ENCODE measurements at places on chromosomes 16 and 17. TPM values are rescaled to one million over a fixed set of nuclear protein-coding genes. Genes with fewer than 3 reads are reported as not detected.

DNA sequence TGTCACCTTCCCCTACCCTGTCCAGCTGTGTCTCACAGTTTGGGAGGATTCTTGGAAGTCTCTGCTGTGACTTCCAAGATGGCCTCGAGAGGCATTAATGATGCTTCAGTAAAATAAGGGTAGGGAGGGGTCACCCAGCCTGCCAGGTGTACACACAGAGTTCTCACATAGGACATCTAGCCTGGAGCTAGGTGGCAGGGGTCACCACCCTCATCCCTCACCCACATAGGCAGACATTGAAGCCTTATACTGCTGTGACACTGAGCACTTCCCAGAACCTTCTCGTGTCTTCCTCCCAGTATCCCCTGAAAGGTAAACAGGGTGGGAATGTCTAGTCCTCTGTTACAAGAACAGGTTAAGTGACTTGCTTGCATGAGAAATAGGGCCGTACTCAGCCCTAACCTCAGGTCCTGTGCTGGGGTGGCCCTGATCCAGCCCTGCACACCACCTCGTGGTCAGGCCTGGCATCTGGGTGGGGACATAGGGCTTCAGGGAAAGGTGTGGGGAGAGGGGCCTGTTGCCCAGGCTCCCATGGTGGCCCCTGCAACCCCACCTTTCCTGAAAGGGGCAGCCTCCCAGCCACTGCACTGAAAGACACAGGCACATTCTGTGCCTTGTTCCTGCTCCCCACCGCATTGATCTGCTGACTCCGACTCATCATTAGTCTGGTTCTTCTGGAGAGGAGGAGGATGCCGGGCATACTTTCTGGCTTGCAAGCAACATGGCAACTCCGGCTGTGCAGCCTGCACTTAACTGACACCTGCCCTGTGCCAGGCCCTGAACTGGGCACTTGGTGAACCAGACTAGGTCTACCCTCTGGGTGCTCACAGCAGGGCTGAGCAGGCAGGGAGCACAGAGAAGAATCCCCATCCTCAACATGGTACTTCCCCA is 3.6 kb upstream of the MMP15 start:
- H3K27me3 ChIP-seq: peaks cover 4% of the 10 kb centered on the region
- H3K4me1 ChIP-seq: peaks cover 35% of the 10 kb centered on the region
- no peak overlapping the region for H3K27ac ChIP-seq
- H3K4me3 ChIP-seq: no peak overlapping the region
- no peak for DNase-seq
- H3K36me3 ChIP-seq: peaks cover 20% of the 10 kb centered on the region

GRCh38 chr16:4285167-4285566 is 12.3 kb upstream of the TFAP4 start:
- DNase-seq: no peak
- H3K27ac ChIP-seq: no peak overlapping the region
- no peaks in the 10 kb centered on the region for H3K27me3 ChIP-seq
- peaks cover 8% of the 10 kb centered on the region for H3K4me1 ChIP-seq

DNA sequence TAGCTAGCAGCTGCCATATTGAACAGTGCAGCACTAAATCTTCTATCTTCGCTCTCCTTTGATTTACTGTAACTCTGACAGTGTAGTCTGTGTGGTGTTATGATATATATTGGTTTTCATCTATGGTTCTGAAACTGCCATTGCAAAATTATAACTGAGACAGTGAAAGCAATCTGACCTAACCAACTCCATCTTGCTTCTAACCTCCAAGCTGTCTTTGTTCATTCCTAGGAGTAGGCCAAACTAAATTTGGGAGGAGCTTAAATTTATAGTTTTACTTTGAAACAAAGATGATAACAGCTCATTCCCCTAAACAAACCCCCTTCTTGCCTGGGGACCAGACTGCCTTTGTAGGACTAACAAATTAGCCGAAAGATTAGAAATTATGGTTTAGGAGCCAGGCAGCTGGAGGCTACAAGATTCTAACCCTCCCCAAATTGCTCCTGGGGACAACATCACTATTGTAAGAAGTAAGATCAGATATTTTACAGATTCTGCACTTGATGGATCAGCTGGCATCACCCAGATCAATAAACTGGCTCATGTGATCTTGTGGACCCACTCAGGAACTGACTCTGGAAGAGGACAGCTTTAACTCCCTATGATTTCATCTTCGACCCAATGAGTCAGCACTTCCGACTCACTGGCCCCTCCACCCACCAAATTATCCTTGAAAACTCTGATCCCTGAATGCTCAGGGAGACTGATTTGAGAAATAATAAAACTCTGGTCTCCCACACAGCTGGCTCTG is 47.0 kb upstream of the FBXO47 start:
- no peak overlapping the region for H3K27ac ChIP-seq
- H3K36me3 ChIP-seq: no peaks in the 10 kb centered on the region
- H3K4me3 ChIP-seq: no peak overlapping the region
- no peak for DNase-seq
- no peaks in the 10 kb centered on the region for H3K27me3 ChIP-seq
- H3K4me1 ChIP-seq: peaks cover 31% of the 10 kb centered on the region

GRCh38 chr16:14120335-14120734 is 49.2 kb downstream of the MRTFB start:
- no peaks in the 10 kb centered on the region for H3K36me3 ChIP-seq
- no peaks in the 10 kb centered on the region for H3K4me1 ChIP-seq
- no peaks in the 10 kb centered on the region for H3K27me3 ChIP-seq

DNA sequence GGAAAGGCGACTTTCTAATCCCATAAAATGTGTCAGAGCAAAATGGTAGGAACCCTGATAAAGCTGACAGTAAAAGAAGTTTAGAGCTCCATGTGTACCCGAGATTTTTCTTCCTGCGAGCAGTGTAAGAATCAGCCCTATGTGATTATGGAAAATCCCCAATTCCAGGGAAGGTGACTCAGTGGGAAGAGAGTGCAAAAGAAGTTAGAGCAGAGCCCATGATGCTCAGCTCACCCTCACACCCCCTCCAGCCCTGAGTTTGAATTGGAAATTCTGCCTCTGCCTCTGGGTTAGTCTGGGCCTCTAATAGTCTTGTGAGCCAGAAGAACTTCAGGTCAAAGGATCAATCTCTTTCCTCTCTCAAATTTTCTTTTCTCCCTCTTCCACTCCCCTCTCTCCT is 12.5 kb downstream of the C17orf78 start:
- DNase-seq: no peak
- H3K27ac ChIP-seq: no peak overlapping the region
- no peak overlapping the region for H3K4me3 ChIP-seq
- H3K36me3 ChIP-seq: no peaks in the 10 kb centered on the region
- H3K4me1 ChIP-seq: no peaks in the 10 kb centered on the region

GRCh38 chr16:24747441-24747840 is 18.0 kb downstream of the TNRC6A start:
- H3K4me3 ChIP-seq: no peak overlapping the region
- no peak for DNase-seq
- H3K36me3 ChIP-seq: peaks cover 20% of the 10 kb centered on the region
- peaks cover 34% of the 10 kb centered on the region for H3K4me1 ChIP-seq
- no peak overlapping the region for H3K27ac ChIP-seq

DNA sequence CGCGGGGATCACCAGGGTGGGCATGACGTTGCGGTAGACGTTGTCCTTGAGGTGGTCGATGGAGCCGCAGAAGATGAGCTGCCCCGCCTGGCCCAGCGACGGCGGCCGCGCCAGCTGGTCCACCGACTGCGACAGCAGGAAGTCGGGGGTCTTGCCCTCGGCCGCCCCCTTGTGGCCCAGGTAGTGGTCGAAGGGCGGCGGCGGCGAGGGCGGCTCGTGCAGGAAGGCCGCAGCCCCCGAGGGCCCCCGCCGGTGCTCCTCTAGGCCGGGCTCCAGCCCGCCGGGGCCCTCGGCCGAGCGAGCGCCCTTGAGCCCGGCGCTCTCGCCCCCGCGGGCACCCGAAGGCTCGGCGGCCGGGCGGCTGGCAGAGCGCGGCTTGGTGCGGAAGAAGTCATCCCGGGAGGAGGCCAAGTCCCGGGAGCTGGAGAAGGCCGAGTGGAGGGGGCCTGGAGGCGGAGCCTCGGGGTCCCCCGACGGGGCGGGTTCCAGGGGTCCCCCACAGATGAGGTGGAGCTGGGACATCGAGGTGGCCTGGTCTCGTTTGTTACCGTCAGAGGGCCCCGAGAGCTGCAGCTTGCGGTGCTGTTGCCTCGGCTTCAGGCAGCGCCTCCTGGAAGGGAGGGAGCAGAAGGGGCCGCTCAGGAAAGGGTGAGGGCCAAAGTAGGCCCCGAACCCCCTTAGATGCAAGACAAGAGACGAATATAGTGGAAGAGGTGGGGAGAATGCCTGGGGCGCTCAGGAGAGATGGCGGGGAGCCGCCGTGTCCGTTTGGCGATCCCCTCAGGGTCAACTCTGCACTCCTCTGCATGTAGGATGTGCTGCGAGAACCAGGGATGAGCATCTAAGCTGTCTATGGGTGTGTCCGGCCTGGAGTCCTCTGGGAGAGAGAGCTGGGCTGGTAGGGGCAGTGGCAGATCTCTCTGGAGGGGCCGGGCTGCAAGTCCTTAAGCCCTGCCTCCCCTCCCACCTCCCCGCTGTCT is 8.8 kb downstream of the FAM171A2 start:
- no peak overlapping the region for H3K27ac ChIP-seq
- H3K27me3 ChIP-seq: no peaks in the 10 kb centered on the region
- DNase-seq: peak; percentile 76

Gene GINS2
- total RNA-seq: 1.1 TPM

Gene INCA1
- total RNA-seq: 0.19 TPM

Gene PRSS36
- 0.56 TPM for total RNA-seq

Gene CD300E
- total RNA-seq: 0.98 TPM
